ENCODE measurements at places on chromosomes 7 and 10.

GRCh38 chr10:1363446-1364121, 307.4 kb downstream of the WDR37 start:
- DNase-seq = no peak

GRCh38 chr10:121865554-121865953, 62.3 kb downstream of the ATE1 start:
- no peak for DNase-seq

DNA sequence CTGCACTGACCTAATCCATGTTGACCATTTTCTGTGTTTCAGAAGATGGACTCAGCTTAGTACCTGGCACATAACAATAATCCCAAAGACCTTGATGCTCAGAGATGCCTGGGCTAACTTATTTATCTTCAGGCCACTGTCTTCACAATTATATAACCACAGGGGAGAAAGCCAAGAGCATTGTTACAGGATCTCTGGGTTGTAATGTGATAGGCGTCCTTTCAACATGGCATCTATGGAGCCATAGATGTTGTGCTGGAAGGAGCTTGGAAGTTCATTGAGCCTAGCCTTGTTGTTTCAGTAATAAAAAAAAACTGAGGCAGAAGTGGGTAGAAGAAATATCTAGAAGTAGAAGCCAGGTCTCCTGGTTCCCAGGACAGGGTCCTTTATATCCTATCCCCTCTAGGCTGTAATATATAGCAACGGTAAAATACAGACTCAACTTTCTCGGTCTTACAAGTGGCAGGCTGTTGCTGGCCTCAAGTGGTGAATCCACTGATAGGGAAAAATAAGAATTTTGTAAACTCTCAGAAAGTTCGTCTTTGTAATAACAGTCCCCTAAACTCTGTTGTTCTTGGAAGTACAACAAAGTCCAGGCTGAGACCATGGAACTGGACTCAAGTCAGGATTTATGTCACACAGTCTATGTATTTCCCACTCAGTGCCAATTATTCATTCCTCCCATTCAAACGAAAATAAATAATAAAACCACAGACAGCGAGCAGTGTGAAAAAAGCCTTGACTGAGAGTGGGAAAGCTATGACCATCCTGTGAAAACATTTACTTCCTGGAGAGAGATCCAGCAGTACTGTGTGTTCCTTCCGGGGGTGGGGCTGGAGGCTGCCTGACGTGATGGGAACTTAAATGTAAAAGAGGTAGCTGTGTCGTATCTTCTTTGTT, 277.6 kb downstream of the REEP3 start:
- peak; percentile 69 for DNase-seq

DNA sequence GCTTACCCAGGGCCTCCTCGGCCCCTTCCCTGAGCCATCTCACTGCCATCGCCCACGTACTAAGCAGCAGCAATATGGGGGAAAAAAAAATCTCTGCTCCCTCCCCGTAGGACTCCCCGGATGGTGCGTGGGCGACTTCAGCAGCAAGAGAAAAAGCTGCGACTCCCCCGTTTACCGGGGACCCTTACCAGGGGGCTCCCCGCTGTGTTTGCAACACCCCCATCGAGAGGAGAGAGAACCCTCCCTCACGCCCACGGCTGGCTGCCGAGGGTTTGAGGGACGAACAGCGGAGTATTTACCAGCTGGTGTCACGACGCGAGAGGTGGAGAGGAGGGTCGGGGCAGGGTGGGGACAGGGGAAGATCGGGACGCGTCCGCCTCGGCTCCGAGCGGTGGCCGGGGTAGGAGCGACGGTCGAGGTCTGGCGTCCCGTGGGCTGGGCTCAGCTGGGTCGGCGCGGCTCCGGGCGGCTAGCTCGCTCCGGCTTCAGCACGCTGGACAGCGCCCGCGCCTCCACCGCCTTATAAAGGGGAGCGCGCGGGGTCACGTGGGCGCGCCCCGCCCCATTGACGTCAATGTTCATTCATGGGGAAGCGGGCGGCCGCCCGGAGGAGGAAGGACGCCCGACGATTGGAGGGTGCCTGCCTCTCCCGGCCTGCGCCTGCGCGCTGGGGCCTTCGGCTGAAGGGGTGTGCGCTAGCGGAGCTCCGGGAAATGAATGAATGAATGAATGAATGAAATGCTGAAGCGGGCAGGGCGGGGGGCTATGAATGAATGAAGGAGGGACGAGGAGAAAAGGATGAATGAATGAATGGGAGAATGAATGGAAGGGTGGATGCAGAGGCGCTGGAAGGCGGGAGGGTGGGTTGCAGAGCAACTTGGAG, at the start of gene VGF:
VGF (minus strand) TSS at position 495 of the 883 bp plus-strand sequence. CDS start 726 bp downstream, outside the sequence.
- DNase-seq = peak; percentile 98

- no peak for DNase-seq
Observed at GRCh38 chr7:19110026-19110730, 7.3 kb downstream of the TWIST1 start.

All from AG08396 (cell line).